Activated T-cell treated with anti-CD3 and anti-CD28 coated beads for 1 hour (primary cell): ENCODE measurements at places on chromosomes 3 and 15.

- no peak for DNase-seq
Measured at GRCh38 chr3:5499404-5499803, 311.9 kb downstream of the EDEM1 start.

DNA sequence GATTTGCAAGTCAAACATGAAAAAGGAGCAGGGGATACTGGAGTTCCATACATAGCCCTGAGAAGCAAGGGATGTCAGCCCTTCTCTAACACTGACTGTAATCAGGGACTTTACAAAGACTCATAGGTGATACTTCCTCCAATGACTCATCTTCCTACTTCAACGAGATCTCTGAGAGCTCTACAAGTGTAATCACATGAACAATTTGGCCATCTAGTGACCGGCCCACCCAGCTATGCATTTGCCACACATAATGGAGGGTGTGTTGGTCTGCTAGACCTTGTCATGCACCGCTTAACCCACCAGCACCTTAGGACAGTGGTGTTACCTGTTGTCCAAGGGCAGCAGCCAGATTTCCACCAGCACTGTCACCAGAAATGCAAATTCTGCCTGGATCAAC, 75.3 kb downstream of the NCEH1 start:
- no peak for DNase-seq

- no peak for DNase-seq
Measured at GRCh38 chr3:146682171-146682570, 77.0 kb upstream of the PLSCR5 start.

- no peak for DNase-seq
Measured at GRCh38 chr3:114452256-114452655, 158.4 kb downstream of the TIGIT start.

DNA sequence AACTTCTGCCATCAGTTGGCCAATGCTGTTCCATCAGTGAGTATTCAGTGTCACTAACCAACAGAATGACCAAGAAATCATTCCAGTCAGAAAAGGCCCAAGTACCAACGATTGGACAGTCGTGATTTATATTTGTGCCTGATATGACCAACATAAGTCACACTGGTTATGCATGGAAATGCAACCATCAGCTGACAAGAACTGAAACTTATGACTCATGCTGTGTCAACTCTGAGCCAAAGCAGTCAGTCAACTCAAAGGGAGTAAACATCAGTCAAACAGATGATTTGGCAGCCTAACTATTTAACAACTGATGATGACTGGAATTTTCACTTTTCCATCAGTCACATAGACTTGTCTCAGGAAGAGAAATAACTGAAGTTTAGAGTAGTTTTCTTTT, 142.4 kb downstream of the ANXA2 start:
- no peak for DNase-seq

- no peak for DNase-seq
Measured at GRCh38 chr3:42043099-42043813, 47.9 kb upstream of the TRAK1 start.

DNA sequence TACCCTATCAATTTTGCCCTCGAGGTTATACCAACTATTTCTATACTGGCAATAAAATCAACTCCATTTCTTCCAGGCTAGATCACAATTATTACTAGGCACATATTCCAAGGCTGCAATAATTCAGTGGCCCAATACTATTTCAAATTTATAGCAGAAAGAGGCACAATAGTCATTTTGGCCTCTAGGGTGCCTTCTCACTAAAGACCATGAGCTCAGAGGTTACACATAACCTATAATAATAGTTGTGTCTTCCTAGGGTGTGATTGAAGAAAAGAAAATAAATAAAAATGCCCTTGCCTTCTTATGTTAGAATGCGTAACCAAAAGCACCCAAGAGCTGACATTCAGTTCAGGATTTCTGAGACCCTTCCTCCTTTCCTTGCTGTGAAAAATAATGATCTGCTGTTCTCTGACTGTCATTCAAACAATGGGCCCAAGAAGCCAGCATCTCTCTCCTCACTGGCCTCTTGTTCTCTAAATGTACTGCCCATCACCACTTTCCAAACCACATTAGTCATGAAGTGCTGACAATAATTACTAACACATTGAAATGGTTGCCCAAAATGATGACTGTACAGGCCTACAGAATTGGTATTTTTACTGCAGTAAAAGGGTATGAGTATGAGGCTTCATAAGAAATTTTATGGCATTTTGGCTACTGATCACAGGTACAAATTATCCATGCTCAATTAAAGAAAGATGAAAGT, 244.8 kb downstream of the LRRN1 start:
- no peak for DNase-seq

DNA sequence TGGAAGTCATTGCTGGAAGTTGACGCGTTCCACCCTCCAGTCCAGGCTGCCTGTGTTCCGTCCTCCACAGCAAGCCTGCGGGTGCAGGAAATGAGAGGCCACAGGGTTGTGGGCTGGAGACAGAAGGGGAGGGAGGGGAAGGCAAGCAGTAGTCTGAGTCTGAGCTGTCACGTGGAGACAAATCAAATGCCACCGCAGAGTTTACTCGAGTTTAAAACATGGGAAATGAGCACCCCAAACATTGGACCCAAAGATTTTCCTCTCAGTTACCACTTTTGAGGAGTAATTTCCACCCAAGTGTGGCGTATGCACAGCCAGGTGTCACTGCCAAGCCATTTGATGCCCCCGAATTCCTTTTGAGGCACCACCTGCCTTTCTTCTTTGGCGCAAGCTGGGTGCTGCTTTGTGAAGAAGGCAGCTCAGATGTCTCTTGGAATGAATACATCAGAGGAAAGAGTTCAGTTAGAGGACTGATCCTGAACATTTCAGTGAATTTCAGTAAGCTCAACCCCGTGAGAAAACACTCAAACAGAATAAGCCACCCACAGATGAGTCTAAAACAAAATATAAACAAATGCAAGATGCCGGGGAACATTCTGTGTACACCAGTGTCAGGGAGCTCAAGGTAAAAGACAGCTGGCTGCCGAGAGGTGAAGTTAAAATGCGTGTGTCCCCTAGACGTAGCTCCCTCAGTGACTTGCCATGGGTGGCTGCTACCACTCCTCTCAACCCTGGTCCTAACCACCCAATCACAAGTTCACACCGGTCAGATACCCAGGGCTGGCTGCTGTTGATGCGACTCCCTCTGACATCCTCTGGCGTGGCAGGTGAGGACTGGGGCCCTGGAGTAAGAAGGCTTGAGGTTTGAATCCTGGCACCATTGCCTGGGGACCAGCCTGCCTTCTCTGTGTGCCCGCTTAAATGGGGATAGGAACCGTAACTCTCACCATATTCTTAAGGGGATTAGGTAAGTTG, 203.8 kb downstream of the UACA start:
- DNase-seq = peak; percentile 42

DNA sequence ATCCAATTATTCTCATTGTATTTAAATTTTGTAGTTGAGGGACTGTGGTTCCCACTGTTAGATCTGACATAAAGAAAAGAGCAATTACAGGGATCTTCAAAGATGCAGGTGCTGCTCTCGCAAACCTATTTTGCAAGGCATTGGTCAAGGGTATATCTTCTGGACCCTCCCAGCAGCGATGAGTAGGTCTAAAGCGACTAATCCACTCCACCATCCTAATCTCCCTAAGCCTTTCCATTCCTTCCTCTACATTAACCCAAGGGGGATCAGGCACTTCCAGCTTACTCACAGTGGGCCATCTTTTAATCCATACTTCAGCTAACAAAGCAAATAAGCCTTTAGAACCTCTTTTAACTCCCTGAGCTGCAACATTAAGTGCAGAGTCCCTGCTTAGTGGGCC, 37.0 kb upstream of the CPOX start:
- no peak for DNase-seq

DNA sequence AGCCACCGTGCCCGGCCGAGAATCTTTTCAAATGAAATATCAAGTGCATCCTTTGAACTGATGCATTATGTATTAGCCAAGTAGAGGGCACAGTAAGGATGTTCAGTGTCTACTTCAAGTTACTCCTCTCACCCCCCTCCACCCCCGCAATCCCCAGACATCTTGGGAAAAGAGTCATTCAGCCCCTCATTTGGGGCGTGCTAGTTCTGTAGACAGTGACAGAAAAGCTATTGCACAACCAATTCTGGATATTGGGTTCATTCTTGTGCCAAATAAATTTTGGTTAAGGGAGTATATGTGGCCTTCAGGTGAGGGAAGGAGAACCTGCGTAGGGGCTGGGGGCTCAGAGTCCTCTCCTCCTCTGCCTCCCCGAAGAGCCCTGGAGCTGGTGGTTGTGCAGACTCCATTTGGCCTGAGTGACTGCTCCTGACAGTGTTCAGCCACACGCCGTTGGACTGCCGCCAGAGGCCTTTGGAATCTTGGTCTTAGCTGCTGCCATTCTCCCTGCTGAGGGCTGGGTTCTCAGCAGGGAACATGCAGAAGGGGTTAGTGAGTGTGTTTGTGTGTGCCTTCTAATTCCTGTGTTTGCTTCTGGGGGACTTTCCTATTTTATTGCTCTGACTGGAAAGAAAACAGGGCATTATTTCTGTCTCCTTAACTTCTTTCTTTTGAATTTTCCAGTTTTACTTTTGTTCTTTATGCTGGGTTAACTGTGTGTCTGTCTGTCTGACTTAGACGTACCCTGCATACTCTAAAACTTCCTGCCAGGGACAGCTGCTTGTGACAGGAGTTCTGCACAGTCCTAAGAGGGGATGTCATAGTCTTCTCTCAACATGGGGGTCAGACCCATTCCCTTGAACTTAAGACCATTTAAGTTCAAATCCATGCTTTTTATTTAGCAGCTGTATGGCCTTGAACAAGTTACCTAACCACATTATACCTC, 21.0 kb downstream of the RARB start:
- no peak for DNase-seq

DNA sequence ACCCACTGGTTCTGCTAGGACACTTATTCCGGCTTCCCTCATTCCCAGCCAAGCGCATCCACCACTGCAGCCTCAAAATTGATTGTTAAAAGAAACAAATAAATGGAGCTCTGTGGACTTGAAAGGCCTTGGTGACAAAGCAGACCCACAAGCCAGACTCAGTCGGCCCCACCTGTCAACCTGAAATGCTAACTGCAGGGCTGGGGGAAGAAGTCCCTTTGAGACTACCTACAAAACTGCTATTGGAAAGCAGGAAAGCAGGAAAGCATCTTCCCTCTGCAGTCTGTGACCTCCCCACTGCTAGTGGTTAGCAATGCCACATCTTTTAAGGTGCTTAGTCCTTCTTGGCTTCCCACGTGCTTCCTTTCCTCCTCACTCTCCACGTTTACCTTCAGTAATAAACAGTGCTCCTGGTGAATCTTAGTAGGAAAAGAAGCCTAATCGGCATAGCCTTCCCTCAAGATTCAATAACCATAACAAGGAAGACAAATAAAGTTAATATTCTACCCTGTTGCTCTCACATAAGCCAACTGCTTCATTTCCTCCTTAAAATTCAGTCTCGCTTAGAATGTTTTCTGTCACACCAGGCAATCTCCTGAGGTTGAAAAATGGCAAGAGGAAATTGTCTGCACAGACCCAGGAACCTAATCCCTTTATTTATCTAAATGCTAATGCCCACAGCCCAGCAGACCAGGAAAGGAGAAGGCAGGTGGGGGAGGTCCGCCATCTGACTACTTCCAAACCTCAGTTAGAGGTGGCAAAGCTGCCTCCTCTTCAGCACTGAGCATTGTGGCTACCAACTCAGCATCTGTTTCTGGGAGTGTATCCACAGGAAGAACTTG, 296.2 kb downstream of the NEK10 start:
- DNase-seq = no peak

DNA sequence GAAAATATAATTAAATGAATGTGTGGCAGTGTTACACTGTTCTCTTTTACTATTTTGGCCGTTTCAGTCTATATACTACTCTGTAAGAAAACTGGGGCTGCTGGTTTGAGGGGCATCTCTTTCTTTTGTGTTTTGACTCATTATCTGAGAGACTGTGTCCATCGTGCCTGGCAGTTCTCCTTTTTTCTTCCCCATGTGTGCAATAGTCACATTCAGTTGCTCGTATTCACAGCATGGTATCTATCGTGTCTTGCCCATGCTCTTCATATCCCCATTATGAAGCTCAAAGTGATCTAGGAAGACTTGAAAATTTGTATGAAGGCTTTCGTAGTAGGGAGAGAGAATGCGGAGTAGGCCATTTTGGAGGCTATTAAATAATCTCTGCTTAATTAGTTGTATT, 29.8 kb upstream of the FAH start:
- no peak for DNase-seq

- no peak for DNase-seq
Measured at GRCh38 chr3:152638707-152639450, 196.1 kb upstream of the P2RY1 start.

GRCh38 chr15:101477851-101478362, 11.6 kb downstream of the PCSK6 start:
- no peak for DNase-seq

DNA sequence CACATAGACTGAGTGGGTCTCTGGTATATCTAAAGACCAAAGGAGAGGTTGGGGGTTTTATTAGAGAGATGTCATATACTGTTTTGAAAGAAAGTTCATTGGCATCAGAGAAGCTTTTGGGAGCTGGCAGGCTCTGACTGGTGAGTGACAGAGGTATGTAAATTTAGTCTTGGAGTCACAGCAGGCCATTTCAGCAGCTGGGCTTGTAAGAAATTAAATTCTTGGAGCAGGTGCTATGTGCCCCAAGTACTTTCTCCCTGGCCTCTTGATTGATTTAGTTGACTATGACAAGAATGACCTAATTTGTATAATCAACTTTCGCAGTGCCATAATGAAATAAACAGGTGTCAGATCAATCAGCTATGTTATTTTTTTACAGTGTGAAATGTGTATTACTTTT, 47.8 kb upstream of the CDAN1 start:
- DNase-seq = no peak

DNA sequence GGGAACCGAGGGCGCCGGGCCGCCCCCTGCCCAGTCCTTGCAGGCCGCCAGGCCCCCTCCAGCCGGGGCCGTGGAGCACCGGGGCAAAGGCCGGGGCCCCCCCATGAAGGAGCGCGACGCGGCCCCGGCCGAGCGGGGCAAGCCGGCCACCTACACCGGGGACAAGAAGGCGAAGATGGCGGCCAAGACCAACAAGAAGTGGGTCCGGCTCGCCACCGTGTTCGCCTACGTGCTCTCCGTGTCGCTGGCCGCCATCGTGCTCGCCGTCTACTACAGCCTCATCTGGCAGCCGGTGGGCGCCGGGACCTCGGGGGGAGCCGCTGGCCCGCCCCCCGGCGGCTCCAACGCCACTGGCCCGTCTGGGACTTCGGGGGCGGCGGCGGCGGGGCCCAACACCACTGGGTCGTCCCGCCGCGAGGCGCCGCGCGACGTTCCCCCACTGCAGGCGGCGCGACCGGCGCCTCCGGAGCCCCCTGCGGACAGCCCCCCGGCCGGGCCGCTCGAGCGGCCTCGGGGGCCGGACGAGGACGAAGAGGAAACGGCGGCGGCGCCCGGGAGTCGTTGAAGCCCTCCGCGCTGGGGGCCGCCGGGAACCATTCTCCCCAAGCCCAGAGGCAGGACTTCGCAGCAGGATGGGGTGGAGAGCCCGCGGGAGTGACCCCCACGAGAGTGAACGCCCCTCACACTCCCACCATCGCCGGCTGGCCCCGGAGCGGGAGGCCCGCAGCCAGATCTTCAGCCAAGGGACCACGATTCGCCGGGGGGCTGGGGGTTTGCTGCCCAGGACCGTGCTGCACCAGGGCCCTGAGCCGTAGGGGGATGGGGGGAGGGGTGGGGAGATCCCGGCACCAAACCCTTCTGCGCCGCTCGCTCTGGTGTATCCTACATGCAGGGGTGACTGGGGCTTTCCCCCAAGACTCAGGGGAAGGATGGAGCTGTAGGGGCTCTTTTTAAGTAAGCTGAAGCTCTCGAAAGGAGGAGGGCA, 753 bp downstream of the INAFM2 start:
- no peak for DNase-seq

GRCh38 chr3:49273825-49274532, 3.1 kb downstream of the C3orf62 start:
- DNase-seq = no peak
